NCI-H1105 (cell line): ENCODE measurements at places on chromosomes 12 and 14.

GRCh38 chr12:54977155-54977554 is 7.4 kb downstream of the TESPA1 start:
- DNase-seq, result no peak

- DNase-seq, result no peak
Observed at GRCh38 chr12:87687362-87687761, 341.8 kb downstream of the C12orf50 start.

DNA sequence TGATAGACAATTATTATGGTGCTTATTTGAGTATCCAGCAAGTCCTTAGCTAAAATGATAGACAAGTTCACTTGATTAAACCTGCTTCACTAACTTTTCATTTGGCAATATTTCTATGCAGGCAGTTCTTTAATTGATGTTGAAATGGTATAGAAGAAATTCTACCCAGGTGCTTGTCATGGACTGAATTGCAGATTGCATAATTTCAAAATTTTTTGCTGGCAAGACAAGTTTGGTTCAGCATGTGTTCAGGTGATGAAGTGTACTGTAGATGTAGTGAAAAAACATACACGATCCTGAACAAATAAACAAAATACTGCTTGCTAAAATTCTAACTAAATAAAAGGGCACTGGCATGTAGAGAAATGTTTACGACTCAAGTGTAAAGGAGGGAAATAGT is 189.0 kb downstream of the FOXA1 start:
- DNase-seq, result no peak

DNA sequence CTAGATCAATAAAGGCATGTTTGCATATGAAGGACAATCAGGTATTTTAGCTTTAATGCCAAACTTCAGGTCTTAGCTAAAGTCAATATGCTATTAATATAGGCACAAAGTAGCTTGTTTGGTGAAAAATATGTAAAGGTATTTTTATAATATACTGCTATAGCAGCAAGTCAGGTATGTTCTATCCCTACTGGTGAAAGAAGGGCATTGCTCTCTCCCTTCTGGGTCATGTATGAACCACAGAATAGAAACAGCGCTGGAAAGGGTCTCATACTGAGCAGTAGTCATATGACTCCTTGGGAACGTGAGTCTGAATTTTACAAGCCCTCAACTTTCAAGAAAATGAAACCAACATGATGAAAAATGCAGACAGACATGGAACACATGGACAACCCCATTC is 314.6 kb downstream of the GRIN2B start:
- DNase-seq, result no peak

DNA sequence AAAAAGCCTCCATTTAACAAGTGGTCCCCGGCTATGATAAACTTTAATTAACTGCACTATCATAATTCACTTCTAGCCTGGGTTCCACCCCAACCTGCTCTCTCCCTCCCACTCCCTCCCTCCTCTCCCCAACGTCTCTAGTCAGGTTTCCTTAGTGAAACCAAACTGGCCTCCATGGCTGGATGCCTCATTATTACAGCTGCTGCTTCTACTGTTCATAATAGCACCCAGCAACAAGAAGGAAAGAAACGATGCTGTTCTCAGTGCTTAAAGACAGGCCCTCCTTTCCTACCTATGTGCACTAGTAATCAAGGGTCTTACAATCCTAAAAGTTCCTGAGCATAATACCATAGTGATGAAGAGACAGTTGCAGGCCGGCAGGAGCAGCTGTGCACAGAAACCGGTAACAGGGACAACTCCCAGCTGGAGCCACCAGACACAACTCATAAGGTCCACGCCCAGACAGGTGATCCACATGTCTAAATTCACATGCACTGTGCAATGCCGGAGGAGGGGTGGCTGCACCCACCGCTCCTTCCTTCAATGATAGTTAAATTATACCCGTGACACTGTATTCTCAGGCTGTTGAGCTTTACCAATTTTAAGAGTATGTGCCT is 6.2 kb downstream of the IRF2BPL start:
- DNase-seq, result peak; percentile 52

DNA sequence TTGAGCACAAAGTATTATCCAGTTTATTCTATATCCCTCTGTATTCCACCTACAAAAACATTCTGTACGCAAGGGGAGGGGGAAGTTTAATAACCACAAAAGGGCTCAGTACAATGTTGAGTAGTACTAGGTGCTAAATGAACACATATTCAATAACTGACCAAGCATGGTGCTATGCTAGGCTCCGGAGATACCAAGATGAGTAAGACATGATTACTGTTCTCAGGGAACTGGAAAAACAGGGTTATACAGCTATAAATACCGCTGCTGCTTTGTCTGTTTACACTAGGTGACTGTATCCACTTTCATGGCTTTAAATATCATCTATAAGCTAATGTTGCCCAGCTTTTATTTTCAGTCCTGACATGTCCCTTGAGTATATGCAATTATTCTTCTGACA is 135.8 kb downstream of the INSM2 start:
- DNase-seq, result no peak

DNA sequence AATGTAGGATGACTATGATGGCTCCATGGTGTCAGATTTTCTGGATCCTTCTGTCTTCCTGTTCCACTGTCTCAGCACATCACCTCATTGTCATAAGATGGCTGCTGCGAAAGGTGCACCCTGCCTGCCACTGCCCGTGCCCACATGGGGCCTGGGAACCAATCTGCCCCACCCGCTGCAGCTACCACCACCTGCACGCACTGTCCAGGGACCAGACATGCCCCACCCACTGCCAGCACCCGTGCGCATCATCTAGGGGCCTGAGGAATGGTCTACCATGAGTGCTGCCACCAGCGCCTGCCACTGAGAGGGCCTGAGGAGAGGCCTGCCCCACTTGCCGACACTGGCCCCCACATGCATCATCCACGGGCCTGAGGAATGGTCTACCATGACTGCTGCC is 23.8 kb downstream of the CYP46A1 start:
- no peak for DNase-seq

- no peak for DNase-seq
Observed at GRCh38 chr14:43042408-43042807, 1435.7 kb downstream of the LRFN5 start.

DNA sequence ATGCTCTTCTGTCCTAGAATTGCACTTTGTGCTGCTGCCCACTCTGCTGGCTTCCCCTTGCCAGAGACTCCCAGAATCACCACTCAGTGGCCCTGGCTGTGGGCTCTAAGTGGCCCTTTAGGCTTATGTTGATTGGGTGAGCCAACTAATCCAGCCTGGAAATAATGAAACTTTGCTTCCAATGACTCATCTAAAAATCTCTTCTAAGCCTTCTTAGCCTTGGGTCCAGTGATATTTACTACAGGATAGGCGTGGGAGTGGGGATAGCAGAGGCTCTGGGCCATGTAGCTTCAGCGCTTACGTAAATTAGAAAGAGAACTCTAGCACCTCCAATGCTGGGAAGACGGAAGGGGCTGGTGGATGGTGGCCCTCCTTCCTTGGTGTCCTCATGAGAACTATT is 137.9 kb downstream of the TTC8 start:
- DNase-seq, result no peak

- no peak for DNase-seq
Observed at GRCh38 chr12:109545826-109546225, 27.5 kb downstream of the MMAB start.

- no peak for DNase-seq
Observed at GRCh38 chr14:89990623-89991275, 35.0 kb downstream of the TDP1 start.
